ENCODE measurements at places on chromosomes 5 and 9.

- no peak for DNase-seq
Observed at GRCh38 chr5:72077390-72077789, 29.9 kb upstream of the MAP1B start.

- DNase-seq = no peak
Observed at GRCh38 chr9:95091601-95092261, 225.8 kb downstream of the FANCC start.

DNA sequence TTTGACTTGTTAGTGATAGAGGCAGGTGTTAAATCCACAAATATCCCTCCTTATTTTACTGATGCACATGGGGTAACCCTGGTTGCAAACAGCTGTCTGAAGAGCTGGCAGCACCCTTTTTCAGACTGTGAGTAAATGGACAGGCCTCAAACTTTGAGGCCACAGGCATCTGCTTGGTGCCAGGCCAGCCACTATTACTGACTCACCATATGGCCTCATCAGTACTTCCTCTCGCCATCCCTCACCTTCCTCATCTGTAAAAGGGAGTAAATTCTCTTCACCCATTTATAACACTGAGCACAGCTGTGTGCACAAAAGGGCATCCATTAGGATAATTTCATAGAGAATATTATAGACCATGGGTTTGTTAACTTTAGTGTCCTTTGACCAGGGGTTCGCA lies 11.9 kb upstream of the TNIP1 start:
- no peak for DNase-seq

DNA sequence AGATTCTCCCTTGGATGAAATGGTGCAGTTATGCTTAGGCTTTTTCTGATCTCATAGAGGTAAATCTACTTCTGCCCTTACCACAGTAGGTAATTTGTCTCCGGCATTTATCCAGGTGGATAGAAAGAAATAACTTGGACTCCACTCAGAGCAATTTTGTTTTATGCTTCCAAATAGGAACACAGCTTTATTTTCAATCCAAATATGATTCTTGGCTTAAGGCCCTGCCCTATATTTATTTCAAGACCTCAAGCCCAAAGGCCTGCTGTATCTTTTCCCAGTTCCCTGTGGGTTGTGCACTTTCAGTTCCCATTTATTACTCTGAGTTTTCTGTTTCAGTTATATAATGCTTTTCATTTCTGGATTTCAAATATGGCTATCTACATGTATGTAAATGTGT lies 274.2 kb upstream of the SMC2 start:
- DNase-seq = no peak

DNA sequence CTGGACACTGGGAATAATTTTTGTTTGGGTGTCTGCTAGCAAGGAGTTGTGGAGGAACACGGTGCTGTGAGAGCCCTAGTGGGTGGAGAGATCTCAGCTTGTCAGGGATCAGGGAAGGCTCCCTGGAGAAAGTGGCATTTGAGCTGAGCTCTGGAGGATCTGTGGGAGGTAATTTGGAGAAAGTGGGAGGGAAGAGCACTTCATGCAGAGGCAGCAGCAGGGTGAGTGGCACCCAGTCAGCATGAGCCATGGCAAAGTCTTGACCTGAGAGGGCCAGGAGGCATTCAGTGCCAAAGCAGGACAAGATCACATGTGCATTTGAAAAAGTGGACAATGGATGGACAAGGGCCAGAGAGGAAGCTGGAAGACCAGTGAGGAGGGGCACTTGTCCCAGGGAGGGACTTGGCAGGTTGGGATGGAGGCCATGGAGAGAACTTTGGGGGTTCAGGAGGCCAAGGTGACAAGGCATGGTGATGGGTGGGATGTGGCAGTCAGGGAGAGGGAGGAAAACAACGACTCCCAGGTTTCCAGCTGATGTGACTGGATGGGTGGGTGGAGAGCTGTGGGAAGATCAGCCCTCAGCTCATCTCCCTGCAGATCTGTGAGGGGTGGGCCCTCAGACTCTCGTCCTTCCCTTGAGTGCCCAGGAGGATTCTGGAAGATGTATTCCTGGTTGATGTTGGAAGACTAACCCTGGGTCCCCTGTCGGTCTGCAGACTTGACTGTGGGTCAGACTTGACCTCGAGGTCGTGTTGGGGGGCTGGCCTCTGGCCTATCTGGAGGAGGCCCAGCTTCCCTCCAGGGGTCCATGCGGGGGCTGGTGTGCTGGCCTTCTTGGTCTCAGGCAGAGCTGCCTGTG lies 68.9 kb upstream of the PITX1 start:
- DNase-seq = no peak

GRCh38 chr5:137858954-137859353 lies 8.7 kb upstream of the MYOT start:
- no peak for DNase-seq
